Esophagus squamous epithelium (tissue), 5 donors: ENCODE measurements at places on chromosomes 6 and 20.

- DNase-seq, result no peak
These were observed 194.7 kb upstream of the SOX4 start for GRCh38 chr6:21398741-21399325.

GRCh38 chr20:32577657-32578056 is 7.5 kb downstream of the NOL4L start:
- DNase-seq, result no peak

DNA sequence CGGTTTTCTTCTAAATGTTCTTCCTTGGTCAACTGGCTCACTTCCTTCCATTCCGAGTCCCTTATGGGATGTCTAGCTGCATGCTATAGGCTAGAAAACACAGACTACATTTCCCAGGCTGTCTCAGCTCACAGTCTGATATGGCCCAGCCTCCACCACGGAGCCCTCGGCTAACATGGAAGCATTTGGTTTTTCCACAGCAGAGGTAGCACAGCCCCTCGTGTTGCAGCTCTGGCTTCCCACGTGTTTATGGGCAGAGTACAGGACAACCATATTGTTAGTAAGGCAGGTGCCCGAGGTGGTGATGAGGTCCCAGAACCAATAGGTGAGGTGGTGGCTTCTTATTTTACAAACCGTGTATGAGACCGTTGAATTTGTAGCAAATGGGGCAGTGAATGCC is 8.7 kb downstream of the GPLD1 start:
- no peak for DNase-seq

GRCh38 chr6:71211799-71212198 is 76.8 kb upstream of the OGFRL1 start:
- no peak for DNase-seq

DNA sequence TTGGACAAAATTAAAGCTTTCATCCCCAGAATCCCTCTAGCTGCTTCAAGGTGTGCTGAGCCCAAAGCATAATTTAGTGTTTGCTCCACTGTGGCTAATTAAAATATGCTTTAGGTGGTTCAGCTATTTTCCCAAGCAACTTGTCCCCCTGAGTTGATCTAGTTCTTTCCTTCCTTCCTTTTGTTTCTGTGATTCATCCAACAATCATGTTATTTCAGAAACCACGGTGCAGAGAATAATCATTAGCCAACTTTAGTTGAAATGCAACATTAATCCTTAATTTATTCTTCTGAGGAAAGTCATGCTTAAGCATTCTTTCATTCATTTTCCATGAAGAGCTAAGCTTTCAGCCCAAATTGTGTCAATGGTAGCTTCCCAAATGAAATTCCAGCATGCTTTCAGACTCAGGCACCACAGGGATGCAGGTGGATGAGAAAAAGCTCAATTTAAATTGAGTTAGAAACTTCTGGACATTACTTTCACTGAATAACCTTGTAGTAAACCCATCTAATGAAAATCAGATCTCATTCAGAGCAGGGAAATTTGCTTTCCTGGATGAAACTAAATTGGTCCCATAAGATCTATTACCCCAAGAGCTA is 209.0 kb upstream of the NT5E start:
- DNase-seq, result no peak

GRCh38 chr6:42073287-42073686 is 23.0 kb downstream of the TAF8 start:
- DNase-seq, result no peak

DNA sequence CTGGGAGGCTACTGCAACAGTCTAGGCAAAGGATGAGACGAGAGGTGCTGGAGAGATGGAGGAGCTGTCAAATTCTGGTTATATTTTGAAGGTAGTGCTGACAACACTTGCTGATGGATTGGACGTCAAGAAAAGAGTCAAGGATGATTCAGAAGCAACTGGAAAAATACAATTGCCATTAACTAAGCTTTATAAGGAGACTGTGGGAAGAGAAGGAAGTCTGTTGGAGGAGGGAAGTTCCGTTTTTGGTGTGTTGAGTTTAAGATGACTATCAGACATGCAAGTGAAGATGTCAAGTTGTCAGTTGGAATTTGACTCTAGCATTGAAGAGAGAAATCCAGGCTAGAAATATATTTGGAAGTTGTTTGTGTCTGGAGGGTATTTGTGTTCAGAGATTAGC is 358.1 kb downstream of the RNGTT start:
- no peak for DNase-seq

- DNase-seq, result no peak
These were observed 4.7 kb downstream of the SOD2 start for GRCh38 chr6:159688266-159688905.

DNA sequence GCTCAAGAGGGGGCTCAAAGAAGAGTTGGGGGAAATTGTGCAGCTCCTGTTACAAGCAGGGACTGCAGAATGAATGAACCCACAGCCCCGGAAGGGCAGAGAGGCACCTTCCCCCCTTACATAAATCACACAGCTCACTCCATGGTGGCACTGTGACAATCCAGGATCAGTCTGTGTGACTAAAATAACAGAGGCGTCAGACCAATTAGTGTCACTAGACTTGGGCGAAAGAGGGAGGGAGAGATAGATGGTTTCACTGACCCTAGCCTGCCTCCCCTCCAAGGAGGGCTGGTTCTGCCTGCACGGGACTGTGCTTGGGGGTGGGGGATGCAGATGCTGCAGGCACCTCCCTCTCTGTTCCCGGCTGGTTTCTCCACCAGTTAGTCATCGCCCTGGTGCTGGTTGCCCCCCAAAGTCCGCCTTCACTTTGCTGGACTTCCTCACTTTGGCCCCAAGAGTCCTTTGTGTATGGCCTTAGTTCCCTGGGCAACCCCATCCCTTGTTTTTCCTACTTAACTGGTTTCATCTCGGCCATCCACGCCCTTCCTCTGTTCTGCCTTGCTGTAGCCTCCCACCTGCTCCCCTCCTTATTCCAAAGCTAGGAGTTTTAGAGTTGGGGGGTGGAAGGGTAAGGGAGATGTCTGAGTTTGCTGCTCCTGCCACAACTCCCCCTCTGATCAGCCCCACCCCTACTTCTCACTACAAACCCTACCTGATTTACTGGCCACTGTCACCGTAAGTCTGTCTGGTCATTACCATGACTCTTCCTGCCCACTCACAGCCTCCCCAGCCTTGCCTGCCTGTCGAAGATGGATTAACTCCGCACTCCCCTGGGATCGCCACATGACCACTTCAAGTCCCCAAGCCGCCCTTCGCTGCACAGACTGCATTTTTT is 17.7 kb downstream of the CCDC167 start:
- no peak for DNase-seq

DNA sequence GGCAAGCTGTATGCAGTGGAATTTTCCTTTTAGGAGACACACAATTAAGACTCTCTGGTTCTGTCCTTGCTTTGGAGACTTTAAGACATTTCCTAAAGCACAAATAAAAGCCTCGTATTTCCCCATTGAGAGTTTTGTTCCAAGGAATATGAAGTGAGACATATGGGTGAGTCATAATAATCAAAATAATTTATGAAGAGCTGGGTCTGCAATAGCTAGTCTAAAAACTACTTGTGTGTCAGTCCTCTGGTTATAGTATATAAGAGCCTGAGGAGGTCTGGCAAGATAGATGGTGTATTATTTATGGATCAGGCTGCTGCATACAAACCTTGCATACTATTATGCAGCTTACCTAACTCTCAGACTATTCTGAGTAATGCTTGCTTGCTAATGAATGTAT is 142.6 kb downstream of the ADGRG6 start:
- DNase-seq, result no peak

- DNase-seq, result no peak
These were observed 291.2 kb upstream of the ADGRB3 start for GRCh38 chr6:68343901-68344300.

DNA sequence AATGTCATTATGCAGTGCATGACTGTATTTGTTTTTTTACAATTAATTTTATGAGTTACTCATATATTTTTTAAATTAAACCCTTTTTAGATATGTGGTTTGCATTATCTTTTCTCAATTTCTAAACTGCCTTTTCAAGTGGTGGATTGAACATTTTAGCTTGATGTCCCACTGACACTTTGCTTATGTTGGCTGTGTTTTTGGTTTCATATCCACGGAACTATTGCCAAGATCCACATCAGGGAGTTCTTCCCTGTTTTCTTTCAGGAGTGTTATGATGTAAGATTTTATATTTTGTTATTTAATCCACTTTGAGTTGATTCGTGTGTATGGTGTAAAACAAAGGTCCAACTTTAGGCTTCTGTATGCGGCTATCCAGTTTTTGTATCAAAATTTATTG is 1144.9 kb upstream of the EYS start:
- no peak for DNase-seq

- DNase-seq, result no peak
These were observed 92.1 kb downstream of the RNF217 start for GRCh38 chr6:125054331-125054730.

GRCh38 chr6:23243854-23244253 is 674.5 kb downstream of the HDGFL1 start:
- no peak for DNase-seq

DNA sequence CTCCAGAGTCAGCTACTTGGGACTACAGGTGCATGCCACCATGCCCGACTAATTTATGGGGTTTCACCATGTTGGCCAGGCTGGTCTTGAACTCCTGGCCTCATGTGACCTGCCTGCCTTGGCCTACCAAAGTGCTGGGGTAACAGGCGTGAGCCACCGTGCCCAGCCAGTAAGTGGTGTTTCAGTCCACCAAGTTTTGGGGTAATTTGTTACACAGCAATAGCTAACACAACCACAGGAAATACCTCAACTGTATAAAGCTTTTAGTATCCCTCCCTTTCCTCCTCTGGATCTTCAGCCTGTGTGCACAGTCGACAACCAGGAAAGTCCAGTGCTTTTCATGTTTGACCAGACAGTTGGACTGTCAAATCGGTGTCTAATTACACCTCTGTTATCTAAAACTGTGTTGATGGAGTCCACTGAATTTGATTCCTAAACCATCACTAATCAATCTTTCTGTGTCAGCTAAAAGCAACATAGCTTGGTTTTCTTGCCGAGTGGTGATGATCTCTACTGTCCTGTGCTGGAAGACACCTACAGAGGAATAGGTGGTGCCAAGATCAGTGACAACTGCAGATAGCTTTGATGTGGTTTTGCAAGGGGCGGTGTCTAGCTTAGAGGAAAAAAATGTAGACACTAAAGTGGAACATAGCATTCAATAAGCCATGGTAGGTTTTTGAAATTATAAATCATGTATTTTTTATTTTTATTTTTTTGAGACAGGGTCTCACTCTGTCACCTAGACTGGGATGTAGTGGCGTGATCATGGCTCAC is 22.2 kb upstream of the ZBTB2 start:
- no peak for DNase-seq

- no peak for DNase-seq
These were observed 21.6 kb upstream of the MYB start for GRCh38 chr6:135159531-135159930.

GRCh38 chr6:157755746-157756411 is 67.2 kb upstream of the SNX9 start:
- DNase-seq, result no peak

- DNase-seq, result no peak
These were observed 17.6 kb upstream of the TNFRSF6B start for GRCh38 chr20:63678667-63679465.

- DNase-seq, result no peak
These were observed 185.8 kb downstream of the TMEM242 start for GRCh38 chr6:157137501-157137900.

GRCh38 chr6:41693281-41694240 is 41.8 kb downstream of the TFEB start:
- no peak for DNase-seq

- DNase-seq, result no peak
These were observed 240.8 kb upstream of the QKI start for GRCh38 chr6:163173741-163174140.
